ENCODE measurements at places on chromosomes 11 and 22. TPM values are rescaled to one million over a fixed set of nuclear protein-coding genes. Genes with fewer than 3 reads are reported as not detected.

GRCh38 chr11:61507012-61507768 is 1.4 kb upstream of the LRRC10B start:
- H3K27ac ChIP-seq, result no peak overlapping the region
- peaks cover 28% of the 10 kb centered on the region for H3K27me3 ChIP-seq
- no peaks in the 10 kb centered on the region for H3K36me3 ChIP-seq
- DNase-seq, result no peak
- no peak overlapping the region for H3K4me3 ChIP-seq

The PHOX2A gene
- total RNA-seq, result not detected

GRCh38 chr11:67642173-67643120 is 2.9 kb upstream of the TBX10 start:
- no peak for DNase-seq
- H3K27me3 ChIP-seq, result peaks cover 17% of the 10 kb centered on the region
- no peak overlapping the region for H3K27ac ChIP-seq

GRCh38 chr11:72772059-72772458 is 19.9 kb upstream of the ARAP1 start:
- peaks cover 7% of the 10 kb centered on the region for H3K4me1 ChIP-seq
- H3K27ac ChIP-seq, result no peak overlapping the region
- no peak for DNase-seq
- no peak overlapping the region for H3K4me3 ChIP-seq
- no peaks in the 10 kb centered on the region for H3K36me3 ChIP-seq
- H3K27me3 ChIP-seq, result no peaks in the 10 kb centered on the region

The COX8A gene
- 547 TPM for total RNA-seq

Data from PC-9 (cell line).